GM23248 (cell line): ENCODE measurements at places on chromosomes 1 and 21.

DNA sequence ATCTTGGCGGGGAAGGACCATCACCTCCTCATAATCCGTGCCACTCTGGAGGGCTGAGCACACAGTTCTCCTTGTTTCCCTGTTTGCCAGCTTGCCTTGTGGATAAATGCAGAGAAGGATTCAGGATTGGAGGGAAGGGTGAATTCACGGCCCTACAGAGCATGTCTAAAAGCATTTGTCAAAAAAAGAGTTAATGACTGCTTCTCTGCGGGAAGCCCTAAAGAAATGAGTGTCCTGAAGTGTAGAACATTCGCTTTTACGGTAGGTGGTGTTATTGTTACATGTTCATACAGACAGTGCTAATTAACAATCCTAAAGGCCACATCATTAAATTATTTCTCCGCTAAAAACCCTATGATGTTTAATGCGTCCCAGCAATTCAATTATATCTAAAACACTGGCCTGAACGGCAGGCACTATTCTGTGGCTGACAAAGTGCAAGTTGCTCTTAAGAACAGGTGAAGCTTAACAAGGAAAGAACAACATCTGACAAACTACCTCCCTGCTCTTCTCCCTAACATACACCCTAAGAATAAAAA is 112.3 kb upstream of the NFIA start:
- DNase-seq, result peak; percentile 56

- DNase-seq, result no peak
Observed at GRCh38 chr21:32322103-32322502, 23.4 kb downstream of the MRAP start.

GRCh38 chr1:150152182-150152536 is 2.4 kb downstream of the PLEKHO1 start:
- peak; percentile 39 for DNase-seq

- DNase-seq, result peak; percentile 90
Observed at GRCh38 chr1:160284220-160284781, 632 bp downstream of the PEX19 start.

DNA sequence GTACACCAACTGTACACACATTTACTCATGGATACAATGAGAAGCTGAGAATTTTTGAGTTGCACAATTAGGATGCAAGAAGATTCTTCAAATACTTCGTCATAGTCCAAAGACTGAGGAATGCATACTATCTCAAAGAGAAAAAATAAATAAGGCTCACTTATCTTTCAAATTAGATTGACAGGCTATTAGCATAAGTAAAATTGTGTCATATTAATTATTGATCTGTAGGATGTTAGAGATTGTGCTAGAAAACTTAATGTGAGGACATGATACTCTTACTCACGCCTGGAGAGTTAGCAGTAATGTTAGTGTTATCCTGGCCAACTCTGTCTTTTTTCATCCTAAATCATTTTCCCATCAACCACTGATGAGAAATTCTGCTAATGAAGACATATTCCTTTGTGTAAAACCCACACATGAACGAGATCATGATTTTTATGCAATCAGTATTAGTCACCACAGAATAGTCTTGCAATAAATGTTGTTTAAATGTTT is 659.0 kb downstream of the LTN1 start:
- DNase-seq, result peak; percentile 69

DNA sequence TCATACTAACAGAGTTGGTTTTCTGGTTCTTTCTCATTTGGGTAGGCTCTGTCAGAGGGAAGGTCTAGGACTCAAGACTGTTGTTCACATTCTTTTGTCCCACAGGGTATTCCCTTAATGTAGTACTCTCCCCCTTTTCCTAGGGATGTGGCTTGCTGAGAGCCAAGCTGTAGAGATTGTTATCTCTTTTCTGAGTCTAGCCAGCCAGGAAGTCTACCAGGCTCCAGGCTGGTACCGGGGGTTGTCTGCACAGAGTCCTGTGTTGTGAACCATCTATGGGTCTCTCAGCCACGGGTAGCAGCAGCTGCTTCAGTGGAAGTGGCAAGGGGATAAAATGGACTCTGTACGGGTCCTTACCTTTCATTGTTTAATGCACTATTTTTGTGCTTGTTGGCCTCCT is 226.4 kb downstream of the LBR start:
- no peak for DNase-seq

DNA sequence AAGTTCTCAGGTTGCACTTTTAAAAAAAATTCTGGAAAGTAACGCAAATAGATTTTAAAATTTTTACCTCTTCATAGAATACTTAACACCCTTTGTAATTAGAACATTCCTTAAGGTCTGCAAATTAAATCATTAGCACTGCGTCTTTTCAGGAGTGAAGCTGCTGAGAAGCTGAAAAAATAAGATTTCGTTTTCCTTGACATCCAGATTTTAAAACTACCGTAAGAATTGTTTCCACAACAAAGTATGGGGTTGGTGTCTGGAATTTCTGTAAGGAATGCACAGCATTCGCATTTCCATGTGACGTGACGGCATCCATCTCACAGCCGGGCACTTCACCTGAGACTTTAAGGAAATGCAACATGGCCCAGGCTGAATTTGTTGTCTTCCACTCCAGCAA is 76.3 kb upstream of the COX20 start:
- no peak for DNase-seq

DNA sequence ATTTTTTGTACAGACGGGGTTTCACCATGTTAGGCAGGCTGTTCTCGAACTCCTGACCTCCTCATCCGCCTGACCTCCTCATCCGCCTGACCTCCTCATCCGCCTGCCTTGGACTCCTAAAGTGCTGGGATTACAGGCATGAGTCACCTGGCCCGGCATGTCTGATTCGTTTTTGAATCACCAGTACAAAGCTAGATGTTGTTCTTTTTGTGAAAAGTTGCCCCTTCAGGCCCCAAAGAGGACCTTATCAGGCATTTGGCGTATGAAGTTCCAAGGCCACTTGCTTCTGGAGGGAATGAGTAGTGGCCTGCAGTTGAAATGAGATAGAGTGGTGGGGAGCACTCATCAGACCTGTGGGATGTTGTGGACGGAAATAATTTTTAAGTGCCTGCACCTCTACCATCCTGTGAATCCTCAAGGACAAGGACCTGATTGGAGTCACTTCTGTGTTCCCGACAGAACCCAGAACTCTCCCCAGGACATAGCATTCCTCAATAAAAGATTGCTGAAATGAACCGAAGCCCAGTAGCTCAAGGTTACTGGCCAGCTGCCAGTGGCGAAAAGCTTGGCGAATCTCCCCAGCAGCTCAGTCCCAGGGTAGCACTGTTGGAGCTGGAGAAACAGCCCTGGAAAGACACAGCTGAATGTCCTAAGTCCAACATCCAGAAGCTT is 50.1 kb downstream of the NDUFS5 start:
- peak; percentile 68 for DNase-seq

- DNase-seq, result no peak
Observed at GRCh38 chr1:53190210-53190611, 6.4 kb upstream of the CPT2 start.

GRCh38 chr1:46408356-46409062 is 14.4 kb downstream of the FAAH start:
- peak; percentile 63 for DNase-seq

DNA sequence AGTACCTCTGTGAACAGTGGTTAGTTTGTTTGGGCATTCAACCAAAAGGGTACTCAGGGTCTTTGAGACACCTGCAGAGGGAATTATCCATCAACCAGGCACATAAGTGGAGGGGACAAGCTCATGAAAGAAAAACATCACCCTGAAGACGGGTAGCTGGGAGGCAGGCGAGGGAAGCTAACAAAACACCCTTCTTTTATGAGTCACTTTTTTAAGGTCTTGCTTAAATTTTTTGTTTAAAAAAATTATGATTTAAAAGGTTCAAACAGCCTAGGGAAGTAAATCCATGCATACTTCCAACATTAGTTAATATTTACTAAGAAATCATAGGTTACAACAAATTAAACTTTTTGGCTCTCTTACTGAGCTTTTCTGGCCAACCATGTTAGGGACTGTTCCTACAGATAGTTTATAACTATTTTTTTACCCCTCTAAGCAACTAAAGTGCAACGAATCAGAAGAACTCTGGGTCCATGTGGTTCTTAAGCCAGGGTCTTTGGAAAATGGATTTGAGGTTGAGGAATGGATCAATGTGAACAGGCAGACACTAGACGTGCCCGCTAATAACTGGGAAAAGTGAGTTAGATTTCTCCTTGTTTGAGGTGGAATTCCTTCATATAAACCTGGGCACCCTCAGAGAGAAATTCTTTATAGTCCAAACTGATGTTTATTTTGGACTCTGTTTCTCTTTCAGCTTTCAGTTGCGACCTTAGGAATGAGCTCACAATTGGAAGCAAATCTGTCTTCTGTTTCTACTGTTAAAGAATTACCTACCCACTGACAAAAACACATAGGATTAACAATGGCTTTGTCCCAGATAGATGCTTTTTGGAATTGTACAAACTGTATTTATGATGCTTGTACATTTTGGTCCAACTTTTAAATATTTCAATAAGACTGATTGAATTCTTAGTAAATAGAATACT is 123.0 kb downstream of the LYPLAL1 start:
- DNase-seq, result no peak

- no peak for DNase-seq
Observed at GRCh38 chr1:53218201-53218600, 2.2 kb downstream of the CZIB start.

GRCh38 chr1:14912839-14913481 is 240.6 kb upstream of the TMEM51 start:
- DNase-seq, result no peak

DNA sequence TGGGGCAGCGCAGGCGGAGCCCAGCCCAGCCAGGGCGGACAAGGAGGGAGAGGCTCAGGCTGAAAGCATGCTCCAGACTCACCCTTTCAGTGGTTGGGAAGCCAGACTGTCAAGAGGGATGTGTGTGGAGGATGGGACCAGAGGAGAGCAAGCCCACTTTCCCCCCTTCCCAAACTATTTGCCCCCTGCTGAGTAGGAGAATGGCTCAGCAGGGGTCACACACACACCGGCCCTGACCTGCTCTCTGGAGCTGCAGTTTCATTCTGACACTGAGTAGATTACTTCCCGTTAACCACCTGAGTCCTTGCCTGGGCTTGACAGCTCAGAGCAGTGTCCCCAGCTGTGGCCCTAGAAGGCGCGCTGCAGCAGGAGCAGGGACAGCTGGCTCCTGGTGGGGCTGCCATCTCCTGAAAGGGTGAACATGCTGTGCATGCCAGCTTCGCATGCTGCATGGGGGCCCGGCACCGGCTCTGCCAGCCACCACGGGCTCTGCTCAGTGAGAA is 51.6 kb upstream of the CNTN2 start:
- no peak for DNase-seq
